ENCODE measurements at places on chromosomes 2 and 18.

- DNase-seq = no peak
Measured at GRCh38 chr2:27081984-27082772, 3.8 kb downstream of the EMILIN1 start.

- DNase-seq = no peak
Measured at GRCh38 chr2:145918951-145919350, 1399.0 kb upstream of the ZEB2 start.

GRCh38 chr18:59876310-59876626 lies 23.5 kb upstream of the PMAIP1 start:
- no peak for DNase-seq

- no peak for DNase-seq
Measured at GRCh38 chr18:44954257-44954656, 273.6 kb downstream of the SETBP1 start.

DNA sequence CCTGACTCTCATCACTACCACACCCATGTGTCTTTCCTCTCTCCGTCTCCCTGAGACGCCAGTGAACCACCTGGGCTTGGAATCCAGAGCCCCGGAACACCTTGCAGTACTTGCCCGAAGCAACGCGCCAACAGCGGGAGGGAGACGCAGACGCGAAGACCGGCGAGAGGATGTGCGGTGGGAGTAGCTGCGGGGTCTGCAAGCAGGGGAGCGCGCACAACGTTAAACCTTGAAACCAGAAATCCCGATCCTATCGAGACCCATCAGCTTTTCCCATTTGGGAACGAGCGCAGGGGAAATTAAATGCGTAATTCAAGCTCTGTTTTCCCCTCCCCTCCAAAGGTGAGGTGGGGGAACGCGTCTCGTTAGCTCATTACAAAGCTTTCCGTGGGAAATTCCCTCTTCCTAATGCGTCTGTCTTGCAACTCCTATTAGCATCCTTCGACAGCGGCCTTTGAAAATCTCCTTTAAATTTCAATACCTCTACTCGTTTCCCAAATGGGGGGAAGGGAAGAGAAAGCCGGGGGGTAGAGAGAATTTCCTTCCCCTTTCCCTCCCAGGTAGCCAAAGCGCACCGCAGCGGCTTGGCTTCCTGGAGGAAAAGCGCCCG lies 421 bp upstream of the CNTNAP5 start:
- DNase-seq = no peak

GRCh38 chr18:77065221-77065981 lies 67.2 kb downstream of the MBP start:
- no peak for DNase-seq

DNA sequence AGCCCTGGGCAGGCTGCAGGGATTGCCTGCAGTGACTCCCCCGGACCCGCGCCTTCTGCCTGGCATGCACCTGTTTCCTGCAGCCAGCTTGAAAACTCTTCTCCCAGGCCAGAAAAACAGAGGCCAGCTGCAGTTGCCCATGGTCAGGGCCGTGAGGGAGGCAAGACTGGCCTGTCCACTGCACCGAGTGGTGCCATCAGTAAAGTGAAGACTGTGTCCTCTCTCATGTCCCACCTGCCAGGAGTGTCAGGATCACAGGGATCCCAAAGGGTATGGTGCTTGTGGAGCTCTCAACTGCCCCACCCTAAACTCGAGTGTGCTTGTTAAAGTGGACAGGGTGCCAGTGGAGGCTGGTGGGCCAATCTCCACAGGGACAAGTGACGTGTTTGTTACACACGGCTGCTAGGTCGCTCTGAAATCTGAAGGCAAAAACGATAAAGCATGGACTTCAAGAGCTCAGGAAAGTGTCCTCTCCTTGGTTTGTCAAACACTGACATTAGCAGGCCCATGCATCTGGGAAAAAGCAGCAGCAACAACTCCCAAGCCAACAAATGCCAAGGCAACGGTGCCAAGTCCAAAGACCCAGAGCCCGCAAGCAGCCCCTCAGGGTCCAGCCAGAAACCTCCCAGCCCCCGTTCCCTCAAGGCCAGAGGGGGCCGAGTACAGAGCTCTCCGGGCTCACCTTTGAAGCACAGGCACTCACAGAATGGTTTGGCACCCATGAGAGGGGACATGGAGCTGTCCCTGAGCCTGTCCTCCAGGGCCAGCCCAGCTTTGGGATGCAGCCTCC lies 213.2 kb downstream of the HDAC4 start:
- no peak for DNase-seq

GRCh38 chr2:101534149-101534611 lies 59.3 kb upstream of the RFX8 start:
- no peak for DNase-seq

DNA sequence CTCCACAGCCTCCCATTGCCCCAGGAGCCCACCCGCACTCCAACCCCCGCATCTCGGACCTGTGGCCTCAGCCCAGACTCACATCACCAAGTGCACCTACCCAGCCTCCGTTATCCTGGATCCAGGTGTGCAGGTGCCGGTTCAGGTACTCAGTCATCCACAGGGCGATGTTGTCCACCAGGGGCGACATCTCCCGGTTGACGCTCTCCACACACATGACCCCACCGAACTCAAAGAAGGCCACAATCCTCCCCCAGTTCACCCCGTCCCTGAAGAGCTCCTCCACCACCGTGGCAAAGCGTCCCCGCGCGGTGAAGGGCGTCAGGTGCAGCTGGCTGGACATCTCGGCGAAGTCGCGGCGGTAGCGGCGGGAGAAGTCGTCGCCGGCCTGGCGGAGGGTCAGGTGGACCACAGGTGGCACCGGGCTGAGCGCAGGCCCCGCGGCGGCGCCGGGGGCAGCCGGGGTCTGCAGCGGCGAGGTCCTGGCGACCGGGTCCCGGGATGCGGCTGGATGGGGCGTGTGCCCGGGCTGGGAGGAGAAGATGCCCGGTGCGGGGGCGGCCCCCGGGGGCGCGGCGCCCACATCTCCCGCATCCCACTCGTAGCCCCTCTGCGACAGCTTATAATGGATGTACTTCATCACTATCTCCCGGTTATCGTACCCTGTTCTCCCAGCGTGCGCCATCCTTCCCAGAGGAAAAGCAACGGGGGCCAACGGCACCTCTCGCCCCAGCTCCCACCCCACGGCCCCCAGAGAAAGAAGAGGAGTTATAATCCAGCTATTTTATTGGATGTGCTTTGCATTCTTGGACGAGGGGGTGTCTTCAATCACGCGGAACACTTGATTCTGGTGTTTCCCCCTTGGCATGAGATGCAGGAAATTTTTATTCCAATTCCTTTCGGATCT lies 1.3 kb downstream of the BCL2 start:
- peak; percentile 68 for DNase-seq

GRCh38 chr18:47970664-47971531 lies 40.4 kb upstream of the SMAD2 start:
- no peak for DNase-seq

- DNase-seq = no peak
Measured at GRCh38 chr2:28405537-28405936, 12.9 kb downstream of the FOSL2 start.

DNA sequence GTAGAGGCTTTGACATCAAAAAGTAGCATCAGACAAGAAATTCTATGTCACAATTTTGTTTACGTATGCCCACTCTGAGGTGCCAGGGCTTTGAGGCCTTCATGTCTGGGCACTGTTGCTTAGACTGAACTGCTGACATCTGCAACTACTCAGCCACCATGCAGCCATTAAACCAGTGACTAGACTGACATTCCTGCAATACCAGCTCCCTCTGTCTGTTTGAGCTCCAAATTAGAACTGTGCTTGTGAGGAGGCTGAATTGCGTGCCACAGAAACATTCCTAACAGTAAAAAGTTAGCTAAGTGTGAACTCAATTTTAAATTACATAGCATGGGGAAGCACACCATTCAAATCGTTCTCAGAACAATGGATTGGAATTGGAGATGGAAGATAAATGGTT lies 163.2 kb downstream of the INSIG2 start:
- DNase-seq = no peak

DNA sequence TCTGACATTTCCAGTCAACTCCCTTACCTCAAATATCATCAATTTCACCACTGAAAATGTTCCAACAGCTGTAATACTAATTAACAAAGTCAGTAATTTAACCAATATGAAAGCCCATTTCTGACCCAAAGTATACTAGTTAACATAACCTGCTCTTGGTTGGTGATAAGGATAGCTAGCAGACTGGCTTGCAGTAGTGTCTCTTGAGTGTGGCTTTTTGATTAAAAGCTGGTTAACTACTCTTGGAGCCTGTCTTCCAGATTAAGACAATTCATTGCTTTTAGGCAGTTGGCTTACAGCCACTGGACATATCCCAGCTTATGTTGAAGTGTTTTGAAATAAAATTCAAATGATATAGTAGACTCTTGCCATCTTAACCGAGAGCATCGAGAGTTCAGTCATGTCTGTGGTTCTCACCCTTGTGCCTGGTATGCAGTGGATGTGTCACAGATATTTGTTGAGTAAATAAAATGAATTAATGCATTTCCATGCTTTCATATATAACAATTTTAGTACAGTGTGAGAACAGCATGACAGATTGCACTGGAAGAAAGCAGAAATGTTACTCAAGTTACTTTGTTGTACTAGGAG lies 158.1 kb downstream of the TANC1 start:
- DNase-seq = no peak

- no peak for DNase-seq
Measured at GRCh38 chr2:212974692-212975091, 176.7 kb downstream of the IKZF2 start.

DNA sequence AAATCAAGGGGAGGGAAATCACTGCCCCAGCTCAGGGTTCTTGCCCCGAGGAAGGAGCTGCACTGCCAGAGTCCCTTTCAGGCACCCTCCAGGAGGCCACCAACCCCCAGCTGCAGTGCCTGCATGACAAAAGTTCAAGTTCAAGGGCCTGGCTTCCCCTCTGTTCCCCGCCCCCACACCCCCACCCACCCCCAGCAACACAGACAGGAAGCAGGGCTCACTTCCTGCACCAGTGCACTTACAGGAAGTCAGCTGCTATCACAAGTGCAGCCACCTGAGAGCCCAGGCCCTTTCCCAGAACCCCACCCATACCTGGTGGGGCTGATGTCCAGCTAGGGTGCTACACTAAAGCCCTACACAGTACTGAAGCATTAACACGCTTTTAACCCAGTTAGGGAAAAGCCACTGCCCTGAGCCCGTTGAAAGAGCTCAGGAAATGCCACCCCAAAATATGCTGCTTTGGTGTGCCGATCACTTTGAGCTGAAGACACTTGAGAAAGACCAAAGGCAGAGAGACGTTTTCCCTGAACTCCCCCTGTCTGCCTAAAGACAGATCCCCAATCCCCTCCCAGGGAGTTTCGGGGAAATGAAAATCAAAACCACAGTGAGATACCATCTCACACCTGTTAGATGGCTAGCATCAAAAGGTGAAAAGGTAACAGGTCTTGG lies 109.9 kb upstream of the CAB39 start:
- peak; percentile 25 for DNase-seq

DNA sequence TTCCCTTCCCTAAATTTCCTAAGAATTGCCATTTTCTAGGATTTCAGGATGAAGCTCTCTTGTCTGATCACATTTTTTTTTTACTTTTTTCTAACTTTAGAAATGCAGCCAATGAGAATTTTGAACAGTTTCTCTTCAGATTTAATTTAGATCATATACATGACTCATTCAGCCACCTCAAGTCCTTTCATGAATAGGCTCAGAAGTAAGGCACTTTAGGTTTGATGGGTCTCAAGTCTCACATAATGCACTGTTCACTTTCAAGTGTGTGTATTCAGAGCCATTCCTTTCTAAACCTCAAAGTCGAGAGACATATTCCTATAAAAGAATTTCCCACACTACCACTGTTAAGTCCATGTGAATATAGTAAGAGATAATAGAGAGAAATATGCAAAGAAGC lies 614.1 kb upstream of the VRK2 start:
- DNase-seq = no peak

DNA sequence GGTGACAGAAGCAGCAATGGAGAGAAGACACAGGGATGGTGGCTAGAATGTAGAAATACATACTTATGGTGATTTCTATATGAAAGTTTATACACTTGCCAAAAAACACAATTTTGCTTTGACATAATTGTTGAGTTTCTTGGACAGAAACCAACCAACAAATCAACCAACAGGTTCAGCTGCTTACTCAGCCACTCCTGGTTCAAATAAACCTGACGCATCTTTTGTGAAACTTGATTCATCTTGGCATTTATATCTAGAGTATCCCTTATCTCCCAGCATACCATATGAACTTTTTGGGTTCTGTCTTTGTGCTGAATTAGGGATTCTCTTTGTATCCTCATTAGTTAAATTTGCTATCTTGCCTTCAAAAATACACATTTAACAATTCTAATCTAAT lies 54.1 kb upstream of the ERBB4 start:
- no peak for DNase-seq

- no peak for DNase-seq
Measured at GRCh38 chr2:136407952-136408318, 290.0 kb upstream of the CXCR4 start.

DNA sequence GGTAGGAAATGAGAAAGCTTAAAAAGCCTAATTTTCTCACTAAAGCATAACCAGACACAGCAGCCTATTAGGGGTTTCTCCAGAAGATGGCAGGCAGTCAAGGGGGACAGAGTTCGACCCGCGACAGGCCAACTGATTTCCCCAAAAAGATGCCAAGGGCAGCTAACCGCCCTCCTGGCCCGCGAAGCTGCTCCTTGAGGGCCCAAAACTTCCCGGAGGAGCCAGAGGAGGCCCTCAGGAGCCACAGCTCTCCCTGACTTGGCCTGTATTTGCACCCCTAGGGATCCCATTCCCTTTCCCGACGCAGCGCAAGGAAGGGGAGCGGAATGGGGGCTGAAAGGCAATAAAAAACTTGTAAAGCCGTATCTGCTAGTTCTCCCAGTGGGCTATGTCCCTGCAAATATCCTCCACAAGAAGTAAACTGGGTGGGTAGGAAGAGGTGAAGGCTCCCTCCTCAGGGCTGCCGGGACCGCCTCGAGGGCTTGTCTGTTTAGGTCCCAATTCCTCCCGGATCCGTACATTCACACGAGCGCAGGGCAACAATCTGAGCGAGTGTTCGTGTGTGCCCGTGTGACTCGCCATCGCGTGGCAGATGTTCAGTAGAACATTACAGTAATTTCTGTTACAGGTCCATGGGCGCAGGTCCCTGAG lies 756 bp upstream of the NAGK start:
- no peak for DNase-seq

- DNase-seq = no peak
Measured at GRCh38 chr2:86314125-86314524, 23.3 kb downstream of the REEP1 start.

DNA sequence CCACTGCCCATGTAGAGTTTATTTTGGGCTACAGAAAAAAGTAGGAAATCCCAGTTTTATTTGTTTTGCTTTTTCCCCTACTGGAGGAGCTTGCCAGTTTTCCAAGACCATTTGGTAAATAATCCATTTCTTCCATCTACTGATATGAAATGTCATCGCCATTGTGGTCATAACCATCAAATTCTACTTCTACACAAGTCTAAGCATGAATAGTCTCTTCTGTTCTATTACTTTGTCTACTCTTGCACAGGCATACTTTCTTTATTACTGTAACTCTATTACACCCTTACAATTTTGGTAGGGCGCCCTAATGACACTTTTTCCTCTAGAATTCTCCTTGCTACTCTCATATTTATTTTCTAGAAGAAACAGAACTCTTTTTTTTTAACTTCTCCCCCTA lies 120.7 kb downstream of the ATAD2B start:
- no peak for DNase-seq

GRCh38 chr2:120435671-120436459 lies 89.9 kb downstream of the INHBB start:
- no peak for DNase-seq
